ENCODE measurements at places on chromosomes 16 and 17.

DNA sequence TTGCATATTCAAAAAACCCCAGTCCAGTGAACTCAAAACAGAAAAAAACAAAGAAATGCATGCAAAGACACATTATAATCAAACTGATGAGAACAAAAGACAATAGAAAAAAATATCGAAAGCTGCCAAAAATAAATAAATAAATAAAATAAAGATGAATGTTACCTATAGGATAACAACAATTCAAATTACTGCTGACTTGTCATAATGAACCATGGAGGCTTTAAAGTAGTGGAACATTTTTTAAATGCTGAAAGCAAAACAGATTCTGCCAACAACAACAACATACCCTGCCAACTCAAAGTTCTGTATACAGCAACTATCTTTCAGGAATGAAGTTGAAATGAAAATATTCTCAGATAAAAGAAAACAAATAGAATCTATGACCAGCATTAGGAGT is 116.6 kb downstream of the CBLN1 start:
- DNase-seq = no peak

DNA sequence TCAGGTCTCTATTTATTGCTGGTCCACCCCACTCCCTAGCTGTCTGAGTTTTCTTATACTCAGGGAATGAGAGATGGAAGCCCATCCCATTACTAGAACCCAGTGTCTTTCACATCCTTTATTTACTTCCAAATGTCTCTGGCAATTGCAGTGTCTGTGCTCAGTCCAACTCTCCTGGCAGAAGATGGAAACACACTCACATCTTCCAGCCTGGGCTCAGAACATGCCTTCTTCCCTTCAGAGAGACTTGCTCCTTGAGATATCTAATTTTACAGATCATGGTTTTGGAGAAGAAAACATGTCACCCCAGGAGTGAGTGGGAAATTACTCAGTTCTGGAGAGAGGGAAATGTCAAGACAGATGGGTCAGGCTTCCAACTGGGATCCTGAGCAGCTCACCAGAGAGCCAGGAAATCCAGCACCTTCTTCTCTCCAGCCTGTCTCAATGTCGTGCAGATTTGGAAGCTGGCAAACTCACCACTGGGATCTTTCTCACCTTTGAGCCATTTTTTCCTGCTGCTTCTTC is 494.4 kb downstream of the HS3ST4 start:
- no peak for DNase-seq

GRCh38 chr16:27436921-27437650 is 35.1 kb downstream of the IL21R start:
- DNase-seq = no peak

DNA sequence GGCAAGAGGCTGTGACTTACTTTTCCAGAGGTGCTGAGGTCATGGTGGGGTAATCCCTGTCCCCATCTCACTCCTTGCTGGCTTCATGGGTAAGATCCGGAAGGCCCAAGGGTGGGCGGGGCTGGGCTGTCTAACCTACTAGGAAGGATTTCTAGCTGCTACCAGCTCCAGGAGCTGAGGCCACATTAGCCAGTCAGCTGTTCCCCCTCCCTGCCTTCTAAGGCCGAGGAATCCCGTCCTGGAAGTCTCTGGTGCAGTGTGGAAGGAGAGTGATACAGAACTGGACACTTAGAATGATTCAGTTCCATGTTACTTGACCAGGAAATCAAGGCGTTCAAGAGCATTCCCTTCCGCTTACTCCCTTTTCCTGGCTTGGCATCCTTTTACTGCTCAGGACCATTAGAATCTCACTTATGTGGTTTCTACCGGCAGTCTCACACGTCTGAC is 8.9 kb downstream of the GNGT2 start:
- no peak for DNase-seq
